ENCODE measurements at places on chromosomes 4 and X. TPM values are rescaled to one million over a fixed set of nuclear protein-coding genes. Genes with fewer than 3 reads are reported as not detected.

Gene BMX
- not detected for total RNA-seq

Gene CT45A5
- not detected for total RNA-seq

Gene TRAM1L1
- total RNA-seq: 5.0 TPM

Gene ITIH6
- 0.05 TPM for total RNA-seq

Gene IQCM
- not detected for total RNA-seq

Gene SMIM43
- 0.25 TPM for total RNA-seq

Gene TBX22
- total RNA-seq: 0.26 TPM

Gene SLC25A5
- 403 TPM for total RNA-seq

Gene ERAS
- total RNA-seq: 0.49 TPM

Gene RAB40A
- total RNA-seq: 0.34 TPM

Gene DCAF8L2
- total RNA-seq: not detected

Gene PAQR3
- 28.1 TPM for total RNA-seq

GRCh38 chr4:8522160-8523120 is 57.8 kb upstream of the GPR78 start:
- H3K4me1 ChIP-seq: no peaks in the 10 kb centered on the region
- no peak for DNase-seq
- H3K27ac ChIP-seq: no peak overlapping the region
- no peak overlapping the region for H3K4me3 ChIP-seq
- H3K27me3 ChIP-seq: no peaks in the 10 kb centered on the region

DNA sequence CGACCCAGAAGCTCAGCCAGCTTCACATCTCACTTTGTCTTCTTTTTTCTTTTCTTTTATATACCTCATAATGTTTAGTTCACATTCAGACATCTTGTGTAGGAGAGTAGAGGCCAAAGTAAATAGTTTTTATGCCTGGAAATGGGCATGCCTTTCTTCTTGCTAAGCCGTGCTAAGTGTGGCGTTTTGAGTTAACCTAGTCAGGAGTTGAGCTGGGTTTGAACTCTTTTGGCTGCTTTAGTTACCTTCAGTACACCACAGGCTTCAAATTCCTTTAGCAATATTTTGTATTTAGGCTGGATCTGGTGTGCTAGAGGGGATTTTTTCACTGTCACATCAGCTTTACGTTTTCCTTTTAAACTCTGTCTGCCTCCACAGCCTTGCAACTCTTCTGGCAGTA is 300.8 kb downstream of the ZNF674 start:
- H3K27ac ChIP-seq: no peak overlapping the region
- H3K4me1 ChIP-seq: no peaks in the 10 kb centered on the region
- no peak overlapping the region for H3K4me3 ChIP-seq

DNA sequence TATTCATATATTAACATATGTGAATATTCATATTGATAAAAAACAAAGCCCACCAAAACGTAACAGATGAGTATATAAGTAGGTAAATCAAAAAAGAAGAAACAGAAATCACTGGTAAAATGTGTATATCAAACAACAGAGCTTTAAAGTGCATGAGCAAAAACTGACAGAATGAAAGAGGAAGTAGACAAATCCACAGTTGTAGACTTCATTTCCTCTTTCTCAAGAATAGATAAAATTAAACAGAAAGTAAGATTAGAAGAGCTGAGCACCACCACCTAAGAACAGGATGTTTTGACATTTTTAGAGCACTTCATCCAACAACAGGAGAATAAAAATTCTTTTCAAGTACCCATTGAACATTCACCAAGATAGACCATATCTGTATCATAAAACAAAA is 64.6 kb downstream of the CNKSR2 start:
- no peak overlapping the region for H3K4me3 ChIP-seq
- H3K36me3 ChIP-seq: no peaks in the 10 kb centered on the region
- no peak overlapping the region for H3K27ac ChIP-seq
- no peaks in the 10 kb centered on the region for H3K27me3 ChIP-seq

GRCh38 chrX:74419864-74420195 is 1.5 kb upstream of the SLC16A2 start:
- peaks cover 23% of the 10 kb centered on the region for H3K4me1 ChIP-seq
- H3K4me3 ChIP-seq: peak overlapping the region; percentile 93
- peak overlapping the region; percentile 43 for H3K27ac ChIP-seq
- DNase-seq: no peak
- peaks cover 2% of the 10 kb centered on the region for H3K27me3 ChIP-seq

DNA sequence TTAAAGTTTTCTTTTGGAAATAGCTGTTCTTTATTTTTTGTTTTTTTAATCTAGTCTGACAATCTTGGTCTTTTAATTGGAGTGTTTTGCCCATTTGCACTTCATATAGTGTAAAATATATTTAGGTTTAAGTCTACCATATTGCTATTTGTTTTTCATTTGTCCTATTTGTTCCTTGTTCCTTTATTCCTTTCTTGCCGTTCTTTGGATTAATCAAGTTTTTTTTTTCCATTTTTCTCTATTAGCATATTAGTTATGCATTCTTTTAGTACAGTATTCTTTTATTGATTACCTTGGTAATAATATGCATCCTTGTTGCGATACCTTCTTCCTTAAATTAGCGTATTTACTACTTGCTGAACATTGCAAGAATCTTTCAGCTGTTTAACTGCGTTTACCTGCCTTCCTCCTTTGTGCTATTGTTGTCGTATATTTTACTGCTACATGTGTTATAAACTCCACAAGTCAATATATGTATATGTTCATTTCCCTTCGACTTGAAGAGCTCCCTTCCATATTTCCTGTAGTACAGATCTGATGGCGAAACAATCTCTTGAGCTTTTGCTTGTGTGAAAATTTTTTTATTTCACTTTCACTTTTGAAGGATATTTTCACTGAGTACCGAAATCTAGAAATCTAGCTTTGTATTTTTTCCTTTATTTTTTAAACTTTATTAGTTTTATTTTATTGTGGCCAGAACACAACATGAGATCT is 23.9 kb upstream of the RNF212 start:
- H3K27ac ChIP-seq: no peak overlapping the region
- H3K27me3 ChIP-seq: peaks cover 69% of the 10 kb centered on the region

DNA sequence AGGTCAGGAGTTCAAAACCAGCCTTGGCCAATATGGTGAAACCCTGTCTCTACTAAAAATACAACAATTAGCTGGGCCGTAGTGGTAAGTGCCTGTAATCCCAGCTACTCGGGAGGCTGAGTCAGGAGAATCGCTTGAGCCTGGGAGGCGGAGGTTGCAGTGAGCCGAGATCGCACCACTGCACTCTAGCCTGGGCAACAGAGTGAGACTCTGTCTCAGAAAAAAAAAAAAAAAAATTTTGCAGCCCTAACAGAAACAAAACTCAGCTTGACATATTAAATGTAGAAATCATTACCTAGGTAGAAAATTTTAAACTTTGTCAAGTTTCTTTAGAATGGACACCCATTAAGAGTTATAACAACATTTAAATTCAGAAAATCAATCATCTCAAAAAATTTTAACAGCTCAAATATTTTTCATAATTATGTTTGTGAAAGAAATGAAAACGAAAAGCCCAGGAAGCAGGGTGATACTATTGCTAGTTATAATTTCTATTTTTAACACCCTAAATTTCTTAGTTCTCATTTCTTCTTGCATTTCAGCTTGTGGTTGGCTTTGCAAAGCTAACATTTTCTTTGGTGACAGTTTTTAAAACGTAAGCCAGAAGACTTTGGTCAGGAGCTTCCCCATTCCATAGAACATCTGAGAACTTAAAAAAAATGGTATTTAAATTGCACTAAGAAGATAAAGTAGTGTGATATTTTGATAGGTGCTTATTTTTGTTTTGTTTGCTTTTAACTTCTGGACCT is 33.3 kb upstream of the RBBP7 start:
- H3K27ac ChIP-seq: no peak overlapping the region
- no peak overlapping the region for H3K4me3 ChIP-seq
- DNase-seq: no peak
- H3K4me1 ChIP-seq: no peaks in the 10 kb centered on the region

GRCh38 chrX:130771230-130771629 is 131.8 kb downstream of the ENOX2 start:
- no peak for DNase-seq
- no peak overlapping the region for H3K27ac ChIP-seq
- H3K27me3 ChIP-seq: no peaks in the 10 kb centered on the region
- H3K4me1 ChIP-seq: peaks cover 31% of the 10 kb centered on the region
- H3K4me3 ChIP-seq: no peak overlapping the region

GRCh38 chr4:96916711-96917110 is 1076.8 kb downstream of the PDHA2 start:
- no peak overlapping the region for H3K27ac ChIP-seq
- H3K4me3 ChIP-seq: no peak overlapping the region
- H3K27me3 ChIP-seq: no peaks in the 10 kb centered on the region
- no peaks in the 10 kb centered on the region for H3K4me1 ChIP-seq
- H3K36me3 ChIP-seq: no peaks in the 10 kb centered on the region
- peak; percentile 1 for DNase-seq

- no peak overlapping the region for H3K27ac ChIP-seq
- no peak overlapping the region for H3K4me3 ChIP-seq
- no peaks in the 10 kb centered on the region for H3K36me3 ChIP-seq
- H3K4me1 ChIP-seq: peaks cover 51% of the 10 kb centered on the region
- H3K27me3 ChIP-seq: no peaks in the 10 kb centered on the region
- no peak for DNase-seq
Measured at GRCh38 chr4:128600996-128601871, 208.3 kb upstream of the JADE1 start.

DNA sequence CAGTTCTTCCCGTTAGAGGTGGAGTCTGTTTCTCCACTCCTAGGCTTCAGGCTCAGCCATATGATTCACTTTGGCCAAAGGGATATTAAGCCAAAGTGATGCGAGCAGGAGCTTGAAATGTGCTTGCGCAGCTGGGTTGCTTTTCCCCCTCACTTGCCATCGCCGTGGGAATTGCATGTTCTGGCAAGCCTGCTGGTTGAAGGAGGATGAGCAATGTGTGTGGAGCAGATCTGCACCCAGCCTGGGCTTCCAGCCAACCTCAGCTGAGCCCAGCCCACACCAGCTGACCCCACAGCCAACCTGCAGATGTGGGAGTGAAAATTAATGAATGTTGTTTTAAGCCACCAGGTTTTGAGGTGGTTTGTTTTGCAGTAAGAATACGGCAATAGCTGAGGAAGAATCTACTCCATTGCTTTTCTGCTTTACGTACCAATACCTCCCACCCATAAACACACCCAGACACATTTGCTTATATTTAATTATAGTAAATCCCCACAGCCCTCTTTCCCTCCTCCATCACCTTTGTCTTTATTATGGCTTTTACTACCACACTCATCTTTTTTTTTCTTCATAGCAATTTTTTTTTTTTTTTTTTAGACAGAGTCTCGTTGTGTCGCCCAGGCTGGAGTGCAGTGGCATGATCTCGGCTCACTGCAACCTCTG is 132.8 kb upstream of the FUNDC1 start:
- H3K4me3 ChIP-seq: no peak overlapping the region
- no peaks in the 10 kb centered on the region for H3K36me3 ChIP-seq

DNA sequence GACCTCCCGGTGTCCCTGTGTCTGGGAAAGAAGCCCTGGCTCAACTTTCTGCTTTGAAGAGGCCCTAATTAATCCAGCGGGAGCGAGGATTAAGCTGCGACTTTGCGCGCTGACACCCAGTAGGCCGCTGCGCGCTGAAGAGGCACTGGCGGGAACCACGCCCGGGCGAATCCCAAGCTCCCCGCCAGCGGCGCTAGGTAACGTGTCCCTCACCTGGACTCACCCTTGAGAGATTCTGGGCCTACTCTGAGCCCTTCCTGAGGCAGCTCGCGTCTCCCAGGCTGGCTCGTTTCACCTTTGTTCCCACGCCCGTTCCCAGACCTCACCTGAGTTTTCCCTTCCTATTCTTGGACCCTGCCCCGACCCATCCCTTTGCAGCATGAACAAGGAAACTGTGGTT is 616 bp upstream of the KLHL34 start:
- no peaks in the 10 kb centered on the region for H3K4me1 ChIP-seq
- no peaks in the 10 kb centered on the region for H3K27me3 ChIP-seq
- H3K27ac ChIP-seq: no peak overlapping the region
- DNase-seq: no peak
- H3K4me3 ChIP-seq: no peak overlapping the region
- peaks cover 9% of the 10 kb centered on the region for H3K36me3 ChIP-seq

DNA sequence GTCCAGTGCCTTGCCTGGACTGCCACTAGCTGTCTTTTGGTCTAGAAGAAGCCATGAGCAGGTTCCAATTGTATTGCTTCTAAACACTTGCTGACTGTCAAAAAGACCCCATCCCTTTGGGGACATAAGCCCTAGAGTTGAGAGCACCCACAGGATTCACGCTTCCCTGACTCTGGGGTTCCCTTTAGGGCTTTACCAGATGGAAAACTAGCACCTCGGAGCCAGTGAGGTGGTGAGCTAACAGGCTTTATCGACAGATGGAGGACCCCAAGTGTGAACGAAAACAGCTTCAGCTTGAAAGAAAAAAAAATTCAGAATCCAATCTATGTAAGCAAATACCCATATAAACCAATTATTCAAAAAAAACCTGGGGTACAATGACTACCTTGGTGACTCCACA is 90.8 kb downstream of the NAA11 start:
- H3K4me1 ChIP-seq: peaks cover 21% of the 10 kb centered on the region
- DNase-seq: no peak
- no peaks in the 10 kb centered on the region for H3K27me3 ChIP-seq
- H3K27ac ChIP-seq: no peak overlapping the region

DNA sequence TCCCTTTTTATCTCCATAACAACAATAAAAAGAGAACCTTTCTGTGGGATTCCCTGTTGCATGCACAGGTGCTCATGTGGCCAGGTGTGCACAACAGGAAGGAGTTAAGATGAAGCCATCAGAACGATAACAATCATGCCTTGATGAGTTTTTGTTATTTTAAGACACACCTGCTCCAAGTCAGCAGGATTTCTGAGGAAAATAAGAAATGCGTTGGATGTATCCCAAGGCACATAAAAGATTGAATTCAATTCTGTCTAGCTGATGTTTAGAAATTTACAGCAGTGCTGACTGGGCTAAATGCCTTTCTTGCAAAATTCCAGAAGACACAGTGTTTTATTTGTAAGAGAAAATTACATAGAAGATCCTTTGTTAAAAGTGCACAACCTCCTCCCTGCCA is 1678.2 kb downstream of the ARAP2 start:
- H3K27me3 ChIP-seq: no peaks in the 10 kb centered on the region
- no peaks in the 10 kb centered on the region for H3K36me3 ChIP-seq
- peak overlapping the region; percentile 58 for H3K27ac ChIP-seq

DNA sequence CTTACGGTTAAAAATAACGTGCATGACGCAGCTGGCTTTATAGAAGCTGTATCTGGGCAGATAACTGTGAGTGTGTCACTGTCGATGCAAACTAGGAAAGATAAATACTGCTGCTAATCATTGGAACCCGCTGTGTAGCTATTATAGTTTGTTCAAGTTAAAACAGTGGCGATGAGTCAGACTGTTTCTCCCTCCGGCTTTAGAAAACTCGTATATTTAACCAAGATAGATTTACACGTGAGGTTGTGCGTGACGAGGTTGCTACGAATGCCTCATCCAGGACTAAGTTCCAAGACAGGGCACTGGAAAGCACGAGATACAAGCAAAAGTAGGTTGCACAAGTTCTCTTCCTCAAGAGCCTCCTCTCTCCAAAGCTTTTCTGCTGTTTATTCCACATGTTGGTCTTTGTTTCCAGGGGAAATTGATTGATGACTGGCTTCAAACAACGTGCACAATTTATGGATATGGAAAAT is 270.7 kb downstream of the FBXW7 start:
- no peaks in the 10 kb centered on the region for H3K4me1 ChIP-seq
- H3K4me3 ChIP-seq: no peak overlapping the region
- no peak for DNase-seq

Data from neural crest cell (in vitro differentiated cells).